ENCODE measurements at places on chromosomes 6 and 20. TPM values are rescaled to one million over a fixed set of nuclear protein-coding genes. Genes with fewer than 3 reads are reported as not detected.
A peak's percentile ranks its signal among the peaks of the same experiment; 100 is the strongest.

DNA sequence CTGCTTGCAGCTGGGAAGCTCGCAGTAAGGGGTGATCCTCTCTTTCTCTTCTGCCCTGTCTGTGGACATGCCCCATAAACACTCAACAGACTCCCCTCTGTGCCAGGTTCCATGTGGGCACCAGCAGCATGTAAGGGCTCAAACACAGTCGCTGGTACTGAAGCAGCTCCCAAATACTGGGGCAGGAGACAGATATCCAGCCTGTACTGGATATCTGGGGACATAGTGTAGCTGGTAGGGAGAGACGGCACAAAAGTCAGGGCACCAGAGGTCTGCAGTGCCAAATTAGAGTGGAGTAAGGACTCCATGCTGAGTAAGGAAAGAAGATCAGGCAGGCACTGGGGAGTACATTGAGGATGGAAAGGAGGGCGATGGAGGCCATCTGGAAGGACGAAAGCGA lies 48.3 kb upstream of the RSPO4 start:
- DNase-seq, result no peak

GRCh38 chr20:59320854-59321647 lies 20.6 kb downstream of the EDN3 start:
- DNase-seq, result no peak

GRCh38 chr6:100775667-100776066 lies 105.5 kb downstream of the ASCC3 start:
- DNase-seq, result no peak

GRCh38 chr6:16420337-16420714 lies 181.9 kb downstream of the GMPR start:
- no peak for DNase-seq

GRCh38 chr6:159044899-159045727 lies at the start of gene TAGAP:
Gene TAGAP, minus strand, starts transcription at chr6:159044991. Its CDS starts 845 bp downstream, at chr6:159044146.
- peak; percentile 89 for DNase-seq

- no peak for DNase-seq
Measured at GRCh38 chr6:112886415-112886814, 539.3 kb downstream of the RFPL4B start.

- no peak for DNase-seq
Measured at GRCh38 chr6:153814136-153814535, 224.9 kb upstream of the OPRM1 start.

DNA sequence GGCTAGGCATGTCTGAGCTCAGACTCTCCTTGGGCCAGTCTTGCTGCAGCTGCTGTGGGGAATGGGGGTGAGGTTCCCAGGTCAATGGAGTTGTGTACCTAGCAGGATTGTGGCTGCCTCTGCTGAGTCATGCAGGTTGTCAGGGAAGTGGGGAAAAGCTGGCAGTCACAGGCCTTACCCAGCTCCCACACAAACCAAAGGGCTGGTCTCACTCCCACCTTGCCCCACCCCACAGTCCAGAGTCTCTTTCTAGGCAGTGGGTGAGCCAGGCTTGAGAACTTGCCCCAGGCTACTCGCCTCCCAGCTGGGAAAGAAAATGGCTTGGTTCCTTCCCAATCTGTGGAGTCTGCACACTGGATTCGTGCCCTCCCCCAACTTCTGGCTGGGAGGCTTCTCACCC lies 65.7 kb downstream of the SCP2D1 start:
- DNase-seq, result no peak

- no peak for DNase-seq
Measured at GRCh38 chr20:45322952-45323383, 14.9 kb upstream of the MATN4 start.

GRCh38 chr6:25136854-25137253 lies 142.3 kb upstream of the CARMIL1 start:
- no peak for DNase-seq

DNA sequence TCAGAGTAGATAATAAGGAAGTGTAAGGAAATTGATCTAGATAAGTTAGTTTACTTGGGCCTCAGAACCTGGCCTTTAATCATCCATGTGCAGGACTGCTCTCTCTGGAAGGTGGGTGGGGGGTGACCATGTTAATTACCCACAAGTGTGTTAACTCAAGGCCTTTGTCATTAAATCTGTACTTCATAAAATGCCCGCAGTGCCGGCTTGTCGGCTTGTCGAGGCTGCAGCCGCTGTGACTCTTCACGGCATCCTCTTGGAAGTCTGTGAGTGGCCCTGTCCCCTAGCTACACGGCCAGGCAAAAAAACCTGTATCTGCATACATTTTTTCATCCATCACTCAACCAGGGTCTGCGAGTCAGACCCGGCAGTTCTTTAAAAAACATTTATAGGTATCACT lies 70.9 kb upstream of the ASCC3 start:
- no peak for DNase-seq

DNA sequence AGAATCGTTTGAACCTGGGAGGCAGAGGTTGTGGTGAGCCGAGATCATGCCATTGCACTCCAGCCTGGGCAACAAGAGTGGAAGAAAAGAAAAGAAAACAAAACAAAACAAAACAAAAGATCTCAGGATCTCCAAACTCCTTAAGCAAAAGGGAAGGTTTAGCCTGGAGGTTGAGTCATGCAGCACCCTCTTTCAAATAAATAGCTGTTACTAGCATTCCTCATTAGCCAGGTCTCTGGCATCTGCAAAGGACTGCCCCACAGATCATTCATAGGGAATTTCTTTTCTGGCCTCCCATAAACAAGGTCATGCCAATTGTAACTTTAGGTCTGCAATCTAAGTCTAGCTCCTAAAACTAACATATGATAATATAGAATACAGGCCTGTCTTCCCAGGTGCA lies 37.2 kb downstream of the EDN1 start:
- DNase-seq, result no peak

DNA sequence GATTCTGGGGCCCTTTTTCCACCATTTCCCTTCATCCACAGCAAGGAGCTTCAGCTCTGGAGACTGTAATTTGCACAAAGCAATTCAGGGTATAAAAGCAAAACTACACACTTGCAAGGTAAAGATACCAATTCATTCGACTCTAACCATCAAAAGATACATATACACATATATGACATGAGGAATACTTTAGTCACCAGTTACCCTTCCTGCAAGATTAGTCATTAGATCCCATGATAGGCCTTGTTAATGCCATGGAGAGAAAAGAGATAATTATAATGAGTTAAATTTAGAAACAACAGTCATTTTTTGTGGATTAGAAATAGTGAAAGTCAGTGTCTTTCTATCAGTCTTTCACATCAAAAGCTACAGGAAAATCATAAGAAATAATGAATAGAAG lies 204.2 kb downstream of the KCNQ5 start:
- DNase-seq, result no peak

DNA sequence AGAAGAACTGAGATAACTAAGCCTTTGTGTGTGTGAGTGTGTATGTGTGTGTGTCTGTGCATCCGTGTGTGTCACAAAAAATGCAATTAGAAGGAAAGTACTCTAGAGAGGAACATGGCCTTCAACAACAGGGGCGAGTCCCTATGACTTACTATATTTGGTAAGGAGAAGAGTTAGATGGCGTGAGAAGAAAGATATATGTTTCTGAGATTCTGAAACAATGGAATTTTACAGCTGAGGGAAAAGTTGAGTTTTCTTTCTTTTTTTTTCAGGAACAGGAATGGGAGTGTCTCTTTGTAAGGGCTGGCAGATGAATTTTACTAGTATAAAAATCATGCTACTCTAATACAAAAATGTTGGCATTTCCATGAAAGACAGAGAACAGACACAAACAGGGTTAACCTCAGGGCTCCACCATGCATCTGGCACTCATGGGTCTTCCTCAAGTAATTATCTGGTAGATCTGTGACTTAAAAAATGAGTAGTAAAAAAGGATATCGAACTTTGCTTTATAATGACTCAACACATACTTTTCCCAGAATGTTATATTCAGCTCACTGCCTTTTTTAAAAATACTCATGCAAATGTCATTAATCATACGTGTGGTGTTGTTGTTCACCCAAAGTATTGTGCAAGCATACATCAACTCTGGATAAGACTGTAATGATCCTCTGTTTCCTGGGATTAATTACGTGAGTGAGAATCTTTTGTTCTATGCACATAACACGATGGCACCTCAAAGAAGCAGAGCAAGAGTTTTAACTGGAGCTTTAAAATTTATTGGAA lies 12.8 kb upstream of the SASH1 start:
- DNase-seq, result no peak

- no peak for DNase-seq
Measured at GRCh38 chr6:31498748-31499147, 803 bp downstream of the MICB start.

GRCh38 chr6:71478834-71479541 lies 190.4 kb downstream of the OGFRL1 start:
- DNase-seq, result no peak

GRCh38 chr20:37479925-37480691 lies 40.9 kb upstream of the NNAT start:
- no peak for DNase-seq

- no peak for DNase-seq
Measured at GRCh38 chr6:74939151-74939708, 266.6 kb downstream of the COL12A1 start.

DNA sequence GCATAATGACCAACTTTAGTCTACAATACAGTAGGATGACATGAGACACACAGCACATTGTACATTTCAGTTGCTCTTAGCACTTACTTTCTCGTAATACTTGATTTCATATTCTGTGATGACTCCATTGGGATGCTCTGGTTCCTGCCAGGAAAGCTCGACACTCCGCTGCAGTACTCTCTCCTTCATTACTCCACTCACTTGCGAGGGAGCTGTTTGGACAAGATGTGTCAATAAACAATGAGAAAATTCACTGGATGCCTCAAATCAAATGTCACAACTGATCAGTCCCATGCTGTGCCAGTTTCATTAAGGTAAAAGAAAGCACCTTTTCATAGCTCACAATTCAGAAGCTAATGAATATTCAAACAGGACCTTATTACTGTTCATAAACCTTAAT lies 147.1 kb downstream of the EPHA7 start:
- no peak for DNase-seq

DNA sequence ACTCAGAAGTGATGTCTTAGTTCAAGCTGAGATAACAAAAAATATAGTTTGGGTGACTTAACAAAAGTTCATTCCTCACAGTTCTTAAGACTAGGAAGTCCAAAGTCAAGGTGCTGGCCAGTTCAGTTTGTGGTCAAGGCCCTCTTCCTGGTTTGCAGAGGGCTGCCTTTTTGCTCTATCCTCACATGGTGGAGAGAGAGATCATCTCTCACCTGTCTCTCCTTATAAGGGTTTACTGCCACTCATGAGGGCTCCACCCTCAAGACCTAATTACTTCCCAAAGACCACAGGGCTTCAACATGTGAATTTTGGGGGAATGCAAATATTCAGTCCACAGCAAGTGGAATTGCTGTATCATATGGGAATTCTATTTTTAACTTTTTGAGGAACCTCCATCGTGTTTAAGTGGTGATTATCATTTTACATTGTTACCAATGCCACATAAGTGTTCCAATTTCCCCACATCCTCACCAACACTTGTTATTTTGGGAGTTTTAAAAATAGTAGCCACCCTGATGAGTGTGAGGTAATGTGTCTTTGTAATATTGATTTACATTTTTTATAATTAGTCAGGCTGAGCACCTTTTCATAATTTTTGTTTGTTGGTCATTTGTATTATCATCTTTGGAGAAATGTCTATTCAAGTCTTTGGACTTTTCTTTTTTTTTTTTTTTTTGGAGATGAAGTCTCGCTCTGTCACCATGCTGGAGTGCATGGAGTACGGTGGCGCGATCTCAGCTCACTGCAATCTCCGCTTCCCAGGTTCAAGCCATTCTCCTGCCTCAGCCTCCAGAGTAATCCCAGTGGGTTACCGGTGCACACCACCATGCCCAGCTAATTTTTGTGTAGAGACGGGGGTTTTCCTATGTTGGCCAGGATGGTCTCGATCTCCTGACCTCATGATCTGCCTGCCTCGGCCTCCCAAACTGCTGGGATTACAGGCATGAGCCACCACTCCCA lies 112.2 kb downstream of the SESN1 start:
- DNase-seq, result no peak

DNA sequence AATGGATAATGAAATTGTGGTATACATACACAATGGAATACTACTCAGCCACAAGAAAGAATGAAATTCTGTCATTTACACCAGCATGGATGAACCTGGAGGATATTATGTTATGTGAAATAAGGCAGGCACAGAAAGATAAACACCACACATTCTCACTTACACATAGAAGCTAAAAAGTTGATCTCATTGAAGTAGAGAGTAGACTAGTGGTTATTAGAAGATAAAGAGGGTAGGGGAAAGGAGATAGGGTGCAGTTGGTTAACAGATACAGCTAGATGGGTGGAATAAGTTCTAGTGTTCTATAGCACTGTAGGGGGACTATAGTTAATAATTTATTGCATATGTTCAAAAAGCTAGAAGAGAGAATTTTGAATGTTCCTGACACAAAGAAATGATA lies 25.5 kb upstream of the LTV1 start:
- DNase-seq, result no peak

DNA sequence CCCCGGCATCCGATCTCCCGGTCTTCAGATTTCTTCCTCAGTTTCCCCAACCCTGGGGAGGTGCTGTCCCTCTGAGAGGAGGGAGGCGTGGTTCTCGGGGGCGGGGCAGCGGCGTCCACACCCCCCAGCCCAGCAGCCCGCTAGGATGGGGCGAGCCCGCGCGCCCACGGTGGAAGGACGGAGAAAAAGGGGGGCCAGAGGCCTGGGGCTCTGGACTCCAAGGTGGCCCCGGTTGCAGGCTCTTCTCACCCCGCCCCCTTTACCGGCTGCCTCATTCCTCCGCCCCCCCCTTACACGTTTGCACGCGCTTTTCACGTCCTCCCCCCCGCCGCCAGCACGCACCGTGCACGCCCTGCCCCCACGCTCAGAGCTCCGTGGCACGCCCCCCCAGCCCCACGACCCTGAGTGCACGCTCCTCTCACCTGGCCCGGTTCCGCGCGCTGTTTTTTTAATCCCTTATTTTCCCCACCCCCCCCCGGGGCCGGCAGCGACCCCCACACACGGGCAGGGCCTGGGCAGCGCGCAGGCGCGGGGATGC lies 402 bp downstream of the ZBTB12 start:
- peak; percentile 67 for DNase-seq

DNA sequence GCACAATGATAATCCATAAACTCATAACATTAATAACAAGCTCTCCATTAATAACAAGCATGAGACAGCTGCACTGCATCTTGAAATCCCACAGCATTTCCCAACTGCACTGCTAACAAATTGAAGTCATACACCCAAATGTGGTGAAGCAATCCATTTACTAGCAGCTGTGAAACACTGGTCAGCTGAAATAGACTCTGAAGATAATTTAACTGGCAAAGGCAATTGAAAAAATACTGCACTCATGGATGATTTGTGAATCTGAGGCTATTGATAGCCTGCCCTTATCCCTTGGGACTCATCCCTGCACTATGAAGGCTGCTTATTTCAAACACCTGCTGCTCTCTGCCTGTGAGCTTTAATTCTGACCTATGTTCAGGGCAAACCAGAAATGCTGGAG lies 49.1 kb upstream of the PLCB1 start:
- no peak for DNase-seq

GGTLC1 gene
- not detected for total RNA-seq

TGM3 gene
- total RNA-seq, result not detected

SOBP gene
- total RNA-seq, result 2.1 TPM

BNIP5 gene
- total RNA-seq, result not detected

ARMH2 gene
- not detected for total RNA-seq

PGM3 gene
- total RNA-seq, result 12.4 TPM

CFAP61 gene
- not detected for total RNA-seq

MCCD1 gene
- not detected for total RNA-seq

JPH2 gene
- total RNA-seq, result 0.14 TPM

GRIK2 gene
- total RNA-seq, result not detected

EPHA7 gene
- not detected for total RNA-seq

MYBL2 gene
- 139 TPM for total RNA-seq

FHL5 gene
- total RNA-seq, result not detected
